H1 (cell line): ENCODE measurements at places on chromosomes 13 and 19. TPM values are rescaled to one million over a fixed set of nuclear protein-coding genes. Genes with fewer than 3 reads are reported as not detected.

CFD gene
- total RNA-seq: 1.7 TPM in 2 replicates

OR7A5 gene
- not detected in 2 replicates for total RNA-seq

- DNase-seq: no peak
- no peaks in the 10 kb centered on the region for H3K36me3 ChIP-seq
- no peak overlapping the region for H3K27ac ChIP-seq
- no peaks in the 10 kb centered on the region for H3K4me1 ChIP-seq
Measured at GRCh38 chr13:89217813-89218212, 1546.6 kb downstream of the SLITRK5 start.

- H3K27me3 ChIP-seq: peaks cover 1% of the 10 kb centered on the region
- H3K36me3 ChIP-seq: no peaks in the 10 kb centered on the region
- no peak overlapping the region for H3K27ac ChIP-seq
- no peak overlapping the region for H3K4me3 ChIP-seq
- DNase-seq: no peak
Measured at GRCh38 chr19:19257137-19257536, 16.0 kb downstream of the TM6SF2 start.

DNA sequence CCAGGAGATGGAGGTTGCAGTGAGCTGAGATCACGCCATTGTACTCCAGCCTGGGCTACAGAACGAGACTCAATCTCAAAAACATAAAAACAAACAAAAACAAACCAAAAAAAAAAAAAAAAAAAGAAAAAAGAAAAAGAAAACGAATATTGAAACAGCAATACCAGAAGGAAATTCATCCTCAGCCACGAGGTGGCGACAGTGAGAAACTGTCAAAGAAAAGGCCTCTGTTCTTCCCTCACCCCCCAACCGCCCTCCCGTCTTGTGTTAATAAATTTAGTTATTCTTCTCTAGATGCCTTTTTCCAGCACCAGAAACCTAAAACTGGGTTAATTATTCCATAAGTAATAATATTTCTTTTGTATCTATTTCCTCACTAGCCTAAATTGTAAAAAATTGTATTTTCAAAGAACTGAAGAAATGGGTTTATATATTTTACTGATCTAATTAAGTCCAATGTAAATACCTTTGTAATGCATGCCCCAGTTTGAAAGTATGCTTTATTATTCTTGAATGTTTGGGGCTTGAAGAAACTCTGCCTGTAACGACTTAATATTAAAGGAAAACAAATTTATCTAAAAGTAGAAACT is 38.6 kb downstream of the LIG4 start:
- no peaks in the 10 kb centered on the region for H3K36me3 ChIP-seq
- no peak overlapping the region for H3K27ac ChIP-seq
- no peaks in the 10 kb centered on the region for H3K4me1 ChIP-seq
- DNase-seq: peak; percentile 81
- H3K4me3 ChIP-seq: no peak overlapping the region

DNA sequence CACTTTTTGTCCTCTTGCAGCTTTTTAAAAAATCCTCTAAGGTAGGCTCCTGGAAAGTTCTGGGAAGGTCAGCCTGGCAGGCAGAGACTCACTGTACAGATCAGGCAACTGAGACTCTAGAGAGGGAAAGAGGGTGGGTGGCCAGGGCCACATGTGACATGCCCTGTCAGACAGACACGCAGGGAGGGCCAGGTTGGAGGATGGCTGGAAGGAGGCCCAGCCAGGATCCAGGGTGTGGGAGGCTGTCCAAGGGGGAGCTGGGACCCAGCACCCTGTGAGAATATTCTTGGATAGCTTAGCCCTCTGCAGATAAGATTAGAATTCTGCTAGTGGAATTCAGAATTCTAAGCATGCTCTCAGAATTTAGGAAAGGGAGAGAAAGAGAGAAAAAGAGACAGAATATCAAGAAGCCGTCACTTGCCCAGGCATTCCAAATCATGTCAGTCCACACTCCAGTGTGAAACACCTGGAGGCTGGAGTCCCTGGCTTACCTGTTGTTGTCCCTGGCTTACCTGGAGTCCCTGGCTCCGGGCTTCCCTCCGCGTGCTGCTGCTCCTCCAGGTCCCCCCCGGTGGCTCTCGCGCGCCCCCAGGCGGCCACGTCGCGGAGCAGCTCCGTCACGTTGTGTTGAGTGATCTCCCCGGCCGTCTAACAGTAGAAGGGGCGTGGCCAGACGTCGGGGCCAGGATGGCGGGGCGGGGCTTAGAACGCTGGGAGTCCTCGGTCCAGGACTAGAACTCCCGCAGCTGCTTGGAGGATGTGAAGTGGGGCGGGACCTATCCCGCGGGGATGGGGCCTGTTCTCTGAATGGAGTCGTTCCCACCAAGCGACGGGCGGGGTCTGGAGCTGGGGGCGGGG is 2.8 kb upstream of the TNNI3 start:
- H3K36me3 ChIP-seq: no peaks in the 10 kb centered on the region
- peaks cover 5% of the 10 kb centered on the region for H3K27me3 ChIP-seq
- DNase-seq: peak; percentile 96
- no peak overlapping the region for H3K4me3 ChIP-seq
- H3K4me1 ChIP-seq: peaks cover 25% of the 10 kb centered on the region
- H3K27ac ChIP-seq: no peak overlapping the region

DNA sequence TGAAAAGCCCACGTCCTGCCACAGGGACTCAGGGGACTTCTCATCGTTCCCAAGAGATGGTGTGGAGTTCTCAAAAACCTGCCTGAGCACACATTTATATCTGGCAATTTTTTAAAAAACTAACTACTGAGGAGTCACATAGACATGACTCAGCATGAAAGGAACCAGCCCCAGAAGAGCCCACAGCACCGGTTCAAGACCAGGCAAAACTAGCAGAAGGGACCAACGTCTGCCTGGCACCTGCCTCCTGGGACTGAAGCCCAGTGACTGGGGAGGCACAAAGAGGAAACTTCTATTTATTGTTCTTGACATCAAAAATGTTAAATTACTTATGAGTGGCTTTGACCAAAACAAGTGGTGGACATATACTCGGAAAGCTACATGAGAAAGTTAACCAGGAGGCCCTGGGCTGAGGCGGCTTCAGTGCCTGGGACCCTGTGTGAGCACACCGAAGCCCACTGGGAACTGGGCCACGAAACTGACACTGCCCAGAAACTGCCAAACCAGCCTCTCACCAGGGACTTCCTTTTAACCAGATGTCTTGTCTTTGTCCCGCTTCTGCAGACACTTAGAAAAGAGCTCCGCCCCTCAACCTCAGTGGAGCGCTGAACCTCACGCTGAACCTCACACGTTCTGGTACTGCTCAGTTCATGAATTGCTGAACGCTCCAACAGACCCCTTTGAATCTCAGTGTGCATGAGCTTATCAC is 25.7 kb downstream of the C13orf46 start:
- H3K27ac ChIP-seq: no peak overlapping the region
- no peak overlapping the region for H3K4me3 ChIP-seq
- H3K27me3 ChIP-seq: no peaks in the 10 kb centered on the region
- DNase-seq: no peak
